ENCODE measurements at places on chromosomes 11 and 22.
A peak's percentile ranks its signal among the peaks of the same experiment; 100 is the strongest.

DNA sequence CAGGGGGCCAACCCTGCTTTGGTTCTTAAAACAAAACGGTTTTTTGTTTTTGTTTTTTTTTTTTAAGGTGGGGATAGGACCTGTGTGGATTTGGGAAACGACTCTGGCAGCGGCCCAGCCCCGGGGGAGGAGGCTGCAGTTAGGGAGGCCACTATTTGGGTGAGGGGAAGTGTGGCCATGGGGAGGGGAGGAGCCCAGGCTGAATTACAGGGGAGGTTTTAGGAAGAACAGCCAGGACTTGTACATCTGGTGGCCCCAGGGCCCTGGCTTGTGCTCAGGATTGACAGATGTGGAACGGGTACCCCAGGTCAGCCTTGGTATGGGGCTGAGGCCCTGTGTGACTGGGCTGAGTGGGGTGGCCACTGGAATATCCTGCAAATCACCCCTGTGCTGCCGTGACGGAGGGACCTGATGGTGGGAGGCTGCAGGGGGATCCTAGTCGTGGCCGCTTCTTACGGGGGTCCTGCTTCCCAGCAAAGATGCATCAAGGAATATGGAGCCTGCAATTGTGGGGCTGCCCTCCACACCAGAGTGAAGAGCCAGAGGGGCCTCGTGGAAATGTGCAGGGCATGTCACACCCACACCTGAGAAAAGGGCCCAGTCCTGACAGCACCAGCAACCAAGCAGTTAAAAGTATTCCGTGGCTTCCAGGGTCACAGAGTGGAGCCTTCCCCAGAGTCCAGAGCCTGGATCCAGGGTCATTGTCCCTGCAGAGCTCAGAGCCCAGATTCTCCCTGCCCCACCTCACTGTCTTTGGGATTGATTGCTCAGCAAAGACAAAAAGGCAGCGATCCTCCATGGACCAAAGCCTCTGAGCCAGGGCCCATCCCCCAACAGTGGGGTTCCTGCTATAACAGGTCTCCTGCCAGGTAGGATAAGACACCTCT, 55.2 kb upstream of the WNT7B start:
- no peak for DNase-seq

DNA sequence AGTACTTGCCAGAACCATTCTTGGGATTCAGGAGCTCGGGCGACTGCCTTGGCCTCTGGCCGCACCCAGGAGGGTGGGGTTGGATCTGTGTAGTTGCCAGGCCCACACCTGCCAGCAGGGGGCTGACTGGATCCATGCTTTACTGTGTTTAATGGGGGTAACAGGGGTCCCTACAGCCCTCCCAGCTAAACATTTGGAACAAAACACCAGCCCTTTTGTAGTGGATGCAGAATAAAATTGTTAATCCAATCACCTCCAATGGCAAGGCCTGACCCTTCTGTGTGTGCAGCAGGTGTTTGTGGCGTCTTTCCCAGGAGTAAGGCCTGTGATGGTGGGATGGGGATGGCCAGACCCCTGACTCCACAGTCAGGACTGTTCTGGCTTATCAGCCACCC, 22.5 kb downstream of the SUN2 start:
- DNase-seq: no peak

DNA sequence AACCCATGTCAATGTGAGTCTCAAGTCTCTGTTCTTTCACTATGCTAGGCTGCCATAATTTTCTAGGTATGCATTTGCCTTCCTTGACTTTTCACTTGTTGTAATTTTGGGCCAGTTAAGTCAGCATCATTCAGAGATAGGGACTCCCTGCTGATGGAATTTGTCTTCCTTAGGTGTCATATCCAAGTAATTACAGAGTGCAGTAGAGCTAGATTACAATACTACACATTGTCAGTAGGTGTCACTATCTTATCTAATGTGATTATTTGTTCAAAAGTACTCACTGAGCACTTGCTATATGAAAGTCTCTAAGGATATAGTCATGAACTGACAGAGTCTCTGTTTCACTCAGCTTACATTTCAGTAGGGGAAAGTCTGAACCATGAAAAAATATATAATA, 25.0 kb upstream of the SYN3 start:
- DNase-seq: no peak

GRCh38 chr11:129960216-129961214, 42.1 kb downstream of the PRDM10 start:
- DNase-seq: no peak

DNA sequence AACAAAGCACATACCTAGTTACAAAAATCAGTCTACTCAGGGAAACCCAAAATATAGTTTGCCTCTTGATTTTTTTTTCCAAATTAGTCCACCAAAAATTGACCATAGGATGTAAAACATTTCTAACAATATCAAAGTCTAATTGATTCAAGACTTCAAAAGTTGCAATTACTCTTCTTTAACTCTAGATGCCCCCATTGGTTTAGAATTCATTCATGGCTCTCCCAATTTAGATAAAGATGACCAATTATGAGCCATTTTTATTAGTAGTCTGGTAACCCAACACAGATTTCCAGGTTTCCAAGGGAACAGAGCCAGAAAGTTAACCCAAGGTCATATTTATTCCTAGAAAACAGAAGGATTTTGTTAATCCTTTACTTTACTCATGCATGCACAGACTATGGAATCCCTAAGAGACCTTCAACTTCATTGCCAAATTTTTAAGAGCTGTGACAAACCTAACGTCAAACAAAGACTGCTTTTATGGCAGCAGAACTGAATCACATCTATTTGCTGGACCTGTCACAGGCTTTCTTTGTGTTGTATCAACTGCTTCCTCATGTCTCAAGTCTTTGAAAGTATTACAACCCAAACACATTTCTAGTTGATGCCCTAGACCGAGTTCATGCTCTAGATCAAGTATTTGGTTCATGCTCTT, 55.3 kb downstream of the C22orf42 start:
- DNase-seq: no peak

GRCh38 chr22:43726322-43726721, 85.8 kb downstream of the EFCAB6 start:
- no peak for DNase-seq

GRCh38 chr11:122746050-122746478, 90.5 kb downstream of the UBASH3B start:
- no peak for DNase-seq

GRCh38 chr22:46062971-46063631, 86.1 kb upstream of the WNT7B start:
- DNase-seq: no peak

DNA sequence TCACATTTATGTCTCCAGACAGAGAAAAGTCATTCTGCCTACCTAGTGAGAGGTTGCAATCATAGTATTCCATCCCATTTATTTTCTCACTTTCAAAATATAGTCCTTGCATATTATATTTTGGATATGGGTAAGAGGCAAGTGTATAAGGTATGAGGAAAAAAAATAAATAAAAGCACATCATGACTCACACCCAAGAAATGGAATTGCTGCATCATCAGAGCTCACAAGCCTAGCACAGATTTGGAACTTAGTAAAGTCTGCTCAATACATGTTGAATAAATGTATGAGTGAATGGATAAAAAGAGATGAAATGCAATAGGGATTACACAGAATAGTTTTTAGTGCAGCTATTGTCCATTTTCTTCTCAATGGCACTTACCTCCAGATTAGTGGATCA, 2.5 kb upstream of the OR51G1 start:
- DNase-seq: no peak

DNA sequence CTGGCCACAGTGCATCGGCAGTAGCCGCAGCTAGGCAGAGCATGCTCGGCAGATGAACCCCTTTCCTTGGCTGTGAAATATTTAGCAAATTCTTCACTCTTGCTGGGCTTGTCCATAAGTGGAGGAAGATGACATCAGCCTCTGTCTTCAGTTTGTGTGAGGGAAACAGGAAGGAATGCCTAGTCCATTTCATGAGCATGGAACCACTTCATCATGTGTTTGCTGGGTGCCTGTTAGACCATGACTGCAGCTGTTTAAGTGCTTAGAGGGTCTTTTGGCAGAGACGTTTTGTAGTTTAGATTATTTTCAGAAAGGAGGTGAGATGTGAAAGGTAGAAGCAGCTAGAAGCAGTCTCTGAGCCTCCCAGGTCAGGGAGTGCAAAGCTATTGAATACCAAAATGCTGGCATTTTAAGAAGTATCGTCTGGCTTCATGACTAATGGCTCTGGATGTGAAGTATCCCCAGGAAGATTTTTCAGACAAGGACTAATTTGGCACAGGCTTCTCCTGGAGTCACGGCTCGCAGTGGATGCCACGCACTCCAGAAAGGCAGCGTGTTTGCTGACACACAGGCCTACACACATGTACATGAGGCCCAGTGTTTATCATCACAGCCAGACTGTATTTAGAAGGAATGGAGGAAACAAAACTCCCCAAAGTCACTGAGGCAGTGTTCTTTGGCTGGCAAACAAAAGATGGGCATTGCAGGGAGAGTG, 43.1 kb upstream of the GRAMD1B start:
- no peak for DNase-seq

GRCh38 chr11:69035946-69036340, 12.8 kb upstream of the TPCN2 start:
- no peak for DNase-seq

DNA sequence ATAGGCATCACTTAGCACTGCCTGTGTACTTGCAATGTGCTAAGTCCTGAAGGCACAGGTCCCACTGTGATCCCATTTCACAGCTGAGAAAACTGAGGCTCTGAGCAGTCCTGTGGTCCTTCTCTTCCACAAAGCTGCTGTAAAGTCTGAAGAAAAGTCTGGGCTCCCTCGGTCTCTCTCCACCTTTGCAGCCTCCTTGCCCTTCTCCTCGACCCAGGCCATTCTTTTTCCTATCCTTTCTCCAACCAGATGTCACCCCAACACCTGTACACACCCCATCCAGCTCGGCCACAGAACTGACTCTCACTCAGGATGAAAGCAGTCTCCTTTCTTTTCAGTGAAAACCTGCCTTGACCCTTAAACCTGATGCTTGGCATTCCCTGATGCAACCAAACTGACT, 42.6 kb upstream of the SYT13 start:
- no peak for DNase-seq

GRCh38 chr11:109490953-109491635, 69.1 kb downstream of the C11orf87 start:
- DNase-seq: no peak

DNA sequence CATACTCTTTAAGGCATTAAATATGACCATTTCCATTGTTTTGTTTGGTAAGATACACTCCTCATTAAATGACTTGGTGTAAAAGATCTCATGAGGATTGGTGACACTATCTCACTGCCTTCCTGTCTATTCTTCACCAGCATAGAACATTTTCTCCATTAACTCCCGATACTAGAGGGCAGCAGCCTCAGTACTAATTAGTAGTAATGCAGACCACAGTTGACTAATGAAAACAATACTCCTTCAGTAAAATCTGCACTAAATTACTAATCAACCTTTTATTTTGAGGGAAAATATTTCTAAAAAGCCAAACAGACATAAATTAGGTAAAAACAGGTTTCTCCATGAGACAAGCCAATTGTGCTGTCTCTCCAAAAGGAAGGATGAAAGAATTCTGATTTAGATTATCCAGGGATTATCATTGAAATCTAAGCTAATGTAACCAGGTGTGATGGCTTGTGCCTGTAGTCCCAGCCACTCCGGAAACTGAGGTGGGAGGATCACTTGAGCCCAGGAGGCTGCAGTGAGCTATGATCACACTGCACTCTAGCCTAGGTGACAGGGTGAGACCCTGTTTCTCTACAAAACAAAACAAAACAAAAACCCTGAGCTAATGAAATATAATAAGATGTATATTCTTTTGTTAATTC, 9.4 kb downstream of the PGM2L1 start:
- peak; percentile 40 for DNase-seq

DNA sequence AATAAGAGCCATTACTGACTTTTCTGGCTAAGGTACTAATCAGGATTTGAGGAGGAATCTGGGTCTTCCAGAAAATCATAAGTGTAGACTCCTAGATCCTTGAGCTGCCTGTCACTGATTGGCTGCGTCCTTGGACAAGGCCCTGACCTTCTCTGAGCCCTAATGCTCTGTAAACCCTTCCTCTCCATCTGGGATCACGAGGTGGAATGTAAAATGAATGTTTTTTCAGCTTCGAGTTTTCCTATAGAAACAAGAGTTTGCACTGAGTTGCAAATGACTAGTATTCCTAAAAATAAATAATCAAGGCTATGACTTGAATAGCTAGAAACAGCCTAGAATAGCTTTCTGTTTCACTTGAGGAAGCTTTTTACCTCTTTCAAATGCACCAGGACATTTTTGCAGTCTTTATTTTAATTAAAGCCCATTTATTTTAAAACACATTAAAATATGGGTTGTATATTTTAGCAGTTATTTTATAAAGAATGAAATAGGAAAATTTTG, 1.1 kb upstream of the DIXDC1 start:
- DNase-seq: no peak

DNA sequence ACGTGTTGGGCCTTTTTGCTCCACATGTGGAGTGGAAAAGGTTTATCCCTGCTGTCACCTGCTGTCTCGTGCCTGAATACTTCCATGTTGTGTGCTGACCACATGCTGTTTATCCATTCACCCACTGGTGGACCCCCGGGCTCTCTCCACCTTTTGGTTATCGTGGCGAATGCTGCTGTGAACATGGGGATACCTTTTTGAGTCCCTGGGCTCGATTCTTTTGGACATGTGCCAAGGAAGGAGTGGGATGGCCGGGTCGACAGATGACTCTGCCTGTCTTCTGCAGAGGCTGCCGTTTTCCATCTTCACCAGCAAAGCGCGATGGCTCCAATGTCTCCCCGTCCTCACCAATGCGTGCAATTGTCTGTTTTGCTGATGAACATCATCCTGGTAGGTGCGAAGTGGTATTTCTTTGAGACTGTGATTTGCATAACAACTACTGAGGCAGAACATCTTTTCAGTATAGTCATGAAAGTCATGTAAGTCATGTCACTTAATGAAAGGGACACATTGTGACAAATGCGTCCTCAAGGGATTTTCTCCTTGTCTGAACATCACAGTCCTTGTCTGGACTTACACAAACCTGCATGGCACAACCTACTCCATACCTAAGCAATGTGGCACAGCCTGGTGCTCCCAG, 758.7 kb downstream of the BRD1 start:
- DNase-seq: no peak

- no peak for DNase-seq
Observed at GRCh38 chr11:2807025-2807681, 78.4 kb downstream of the CDKN1C start.

- no peak for DNase-seq
Observed at GRCh38 chr11:122723106-122723505, 67.6 kb downstream of the UBASH3B start.

DNA sequence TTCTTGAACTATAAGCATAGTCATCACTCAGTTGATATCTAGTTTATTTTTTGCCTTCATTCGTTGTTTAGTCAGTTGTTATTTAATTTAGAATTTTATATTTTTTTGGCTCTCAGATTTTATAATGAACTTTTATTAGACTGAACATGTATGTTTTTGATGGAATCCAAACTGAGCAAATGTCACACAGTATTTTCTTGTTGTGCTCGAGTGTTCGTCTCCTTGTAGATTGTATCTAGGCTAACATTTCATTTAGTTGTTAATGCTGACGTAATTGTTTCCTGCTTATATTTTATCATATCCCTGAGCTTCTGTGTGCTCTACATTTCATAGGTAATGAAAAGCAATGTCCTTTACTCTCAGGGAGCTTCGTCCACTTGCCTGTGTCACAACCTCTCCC, 286.2 kb downstream of the TMEM135 start:
- no peak for DNase-seq

Data from activated T-helper 1 cell treated with anti-CD3 and anti-CD28 coated beads, Interleukin-2, amount 50 U/mL, for 16 hours (primary cell).